Regular cardiac myocyte (primary cell): ENCODE measurements at places on chromosomes 4 and X. TPM values are rescaled to one million over a fixed set of nuclear protein-coding genes. Genes with fewer than 3 reads are reported as not detected.

Gene DKK2
- 0.19 TPM in 1 of 2 replicates, not detected in the other for total RNA-seq

Gene CFAP299
- 6.5 and 8.5 TPM in 2 replicates for total RNA-seq

Gene WNK3
- 0.38 and 1.1 TPM in 2 replicates for total RNA-seq

Gene HPGDS
- 0.28 TPM in 1 of 2 replicates, not detected in the other for total RNA-seq

Gene GNRHR
- not detected in 2 replicates for total RNA-seq

Gene PHF8
- total RNA-seq, result 11.0 and 12.3 TPM in 2 replicates

Gene CXCL11
- total RNA-seq, result not detected in 2 replicates

Gene ZXDB
- 8.4 and 9.6 TPM in 2 replicates for total RNA-seq

Gene NUP62CL
- total RNA-seq, result not detected in 2 replicates
